GM23248 (cell line): ENCODE measurements at places on chromosomes 2 and 18. TPM values are rescaled to one million over a fixed set of nuclear protein-coding genes. Genes with fewer than 3 reads are reported as not detected.

Gene CRACDL
- not detected in 2 replicates for total RNA-seq

DNA sequence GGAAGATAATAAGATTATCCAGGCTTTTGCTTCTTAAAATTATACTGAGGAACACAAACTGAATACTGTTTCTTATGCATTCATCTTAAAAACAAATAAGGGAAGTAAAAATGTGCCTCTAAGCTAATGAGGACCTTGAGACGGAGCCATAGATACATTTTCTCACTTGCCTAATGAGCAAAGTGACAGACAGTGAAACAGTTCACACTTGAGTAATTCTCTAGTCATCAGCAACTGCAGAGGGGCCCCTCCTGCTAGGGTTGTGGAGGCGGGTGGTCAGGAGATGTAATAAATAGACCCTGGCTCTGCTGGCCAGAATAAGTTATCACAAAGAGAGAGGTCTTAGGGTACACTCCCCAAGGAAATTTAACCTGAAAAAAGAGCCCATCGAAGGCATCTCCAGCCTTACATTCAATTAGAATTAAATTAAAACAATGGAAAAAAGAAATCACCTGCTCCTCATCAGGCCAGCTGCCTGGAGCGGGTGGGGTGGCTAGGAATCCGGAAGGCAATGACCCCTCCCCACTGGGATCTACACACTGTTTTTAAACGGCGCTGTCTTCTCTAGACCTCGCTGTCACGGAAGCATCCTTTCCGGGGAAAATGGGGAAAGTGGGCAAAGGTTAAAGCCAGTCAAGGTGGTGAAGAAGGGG, 32.6 kb upstream of the INSIG2 start:
- no peak for DNase-seq

DNA sequence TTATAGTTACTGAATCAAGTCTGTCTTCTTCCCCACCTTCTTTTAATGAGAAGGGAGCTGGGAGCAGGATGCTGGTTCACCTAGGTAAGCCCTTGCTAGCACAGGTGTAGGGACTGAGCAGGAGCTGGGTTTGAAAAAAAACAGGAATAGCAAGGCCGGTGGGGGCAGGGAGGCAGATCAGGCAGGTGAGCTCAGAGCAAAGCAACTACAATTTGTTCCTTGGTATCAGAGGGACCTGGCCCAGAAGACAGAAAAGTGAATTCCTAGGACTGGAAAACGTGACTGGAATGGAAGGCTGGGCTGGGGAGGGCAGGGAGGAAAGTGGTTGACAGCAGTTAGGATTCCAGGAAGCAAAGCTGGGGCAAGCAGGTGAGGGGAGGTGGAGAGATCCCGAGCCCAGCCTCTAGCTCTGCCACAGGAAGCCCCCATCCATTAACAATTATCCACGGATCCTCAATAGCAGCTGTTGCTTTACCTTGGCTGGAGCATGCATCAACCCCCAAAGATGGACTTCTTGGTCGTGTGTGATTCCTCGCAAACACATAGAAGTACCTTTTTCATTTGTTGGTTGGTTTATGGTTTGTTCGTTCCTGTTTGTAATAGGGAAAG, 118.4 kb downstream of the LNPK start:
- no peak for DNase-seq

Gene HOXD13
- 1.0 and 3.8 TPM in 2 replicates for total RNA-seq

Gene CNTNAP5
- not detected in 2 replicates for total RNA-seq
